ENCODE measurements at places on chromosomes 2 and 18.

DNA sequence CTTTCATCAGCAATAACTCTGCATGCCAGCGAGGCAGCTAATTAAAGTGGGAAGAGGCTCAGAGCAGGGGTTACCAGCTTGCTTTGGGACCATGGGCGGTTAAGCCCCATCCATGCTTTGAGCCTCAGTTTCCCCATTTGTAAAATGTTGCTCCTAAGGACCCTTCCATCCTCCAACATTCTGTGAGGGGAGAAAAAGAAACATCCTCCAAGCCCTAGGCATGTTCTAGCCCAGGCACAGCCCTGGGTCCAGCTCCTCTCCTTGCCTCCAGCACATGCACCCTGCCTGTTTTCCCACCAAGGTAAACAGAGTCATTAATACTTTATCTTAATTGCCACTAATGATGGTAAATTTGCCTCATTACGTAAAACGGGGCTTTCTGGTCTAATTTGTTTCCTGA is 113.3 kb upstream of the MYCN start:
- no peak for DNase-seq

GRCh38 chr2:1675633-1676032 is 68.7 kb downstream of the PXDN start:
- peak; percentile 97 for DNase-seq

GRCh38 chr2:172709566-172710291 is 25.9 kb upstream of the RAPGEF4 start:
- peak; percentile 26 for DNase-seq

DNA sequence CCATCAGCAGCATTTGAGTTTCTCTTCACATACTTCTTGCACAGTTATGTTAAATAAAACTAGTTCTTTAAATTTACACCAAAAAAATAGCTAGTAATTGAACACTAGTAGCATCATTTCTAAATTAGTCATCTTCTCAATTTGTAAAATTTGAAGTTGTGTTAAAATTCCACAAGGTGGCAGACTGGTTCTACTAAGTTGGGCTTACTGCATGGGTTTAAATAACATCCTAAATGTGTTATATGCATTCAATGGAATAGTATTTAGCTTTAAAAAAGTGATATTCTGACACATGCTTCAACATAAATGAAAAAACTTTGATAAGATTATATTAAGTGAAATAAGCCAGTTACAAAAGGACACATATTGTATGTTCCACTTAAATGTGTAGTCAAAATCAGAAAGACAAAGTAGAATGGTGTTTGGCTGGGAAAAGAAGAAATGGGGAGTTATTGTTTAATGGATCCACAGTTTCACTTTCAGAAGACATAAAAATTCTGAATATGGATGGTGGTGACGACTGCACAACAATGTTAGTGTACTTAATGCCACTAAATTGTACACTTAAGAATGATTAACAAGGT is 28.7 kb upstream of the RPRD1A start:
- DNase-seq: peak; percentile 69

DNA sequence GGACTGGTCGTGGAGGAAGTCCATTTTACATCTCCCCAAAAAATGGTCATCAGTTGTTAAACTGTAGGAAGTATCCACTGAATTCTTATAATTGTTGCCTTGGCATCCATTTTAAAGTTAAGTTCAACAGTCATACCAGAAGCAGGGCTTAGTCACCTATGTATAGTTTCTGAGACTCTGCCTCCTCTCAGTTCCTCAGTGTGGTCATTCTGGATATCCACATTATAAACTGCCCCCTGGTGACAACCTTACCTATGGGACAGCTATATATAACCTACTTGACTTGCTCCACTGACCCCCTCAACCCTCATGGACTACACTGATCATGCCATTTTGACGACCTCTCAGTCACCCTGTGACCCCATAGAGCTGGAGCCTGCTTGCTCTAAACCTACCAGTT is 617.0 kb downstream of the LRP1B start:
- DNase-seq: no peak

DNA sequence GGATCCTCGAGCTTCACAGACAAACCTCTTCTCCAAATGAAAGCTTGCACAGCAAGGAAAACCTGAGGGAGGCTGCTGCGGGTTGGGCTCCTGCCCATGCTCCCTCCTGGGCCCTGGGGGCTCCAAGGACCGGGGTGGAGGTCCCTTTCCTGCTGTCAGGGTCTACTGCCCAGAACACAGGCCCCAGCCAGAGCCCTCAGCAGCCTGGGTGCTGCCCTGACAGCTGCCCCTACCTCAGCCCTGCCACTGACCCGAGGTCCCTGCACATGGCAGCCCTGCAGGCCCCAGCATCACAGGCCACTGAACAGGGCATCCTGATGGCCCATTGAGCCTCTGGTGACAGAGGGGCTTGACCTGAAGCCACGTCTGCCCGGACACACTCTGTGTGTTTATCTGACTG is 41.0 kb downstream of the CROCC2 start:
- no peak for DNase-seq

GRCh38 chr2:227462972-227463931 is 8.7 kb upstream of the AGFG1 start:
- no peak for DNase-seq

GRCh38 chr2:192218970-192219369 is 24.2 kb upstream of the TMEFF2 start:
- DNase-seq: no peak

DNA sequence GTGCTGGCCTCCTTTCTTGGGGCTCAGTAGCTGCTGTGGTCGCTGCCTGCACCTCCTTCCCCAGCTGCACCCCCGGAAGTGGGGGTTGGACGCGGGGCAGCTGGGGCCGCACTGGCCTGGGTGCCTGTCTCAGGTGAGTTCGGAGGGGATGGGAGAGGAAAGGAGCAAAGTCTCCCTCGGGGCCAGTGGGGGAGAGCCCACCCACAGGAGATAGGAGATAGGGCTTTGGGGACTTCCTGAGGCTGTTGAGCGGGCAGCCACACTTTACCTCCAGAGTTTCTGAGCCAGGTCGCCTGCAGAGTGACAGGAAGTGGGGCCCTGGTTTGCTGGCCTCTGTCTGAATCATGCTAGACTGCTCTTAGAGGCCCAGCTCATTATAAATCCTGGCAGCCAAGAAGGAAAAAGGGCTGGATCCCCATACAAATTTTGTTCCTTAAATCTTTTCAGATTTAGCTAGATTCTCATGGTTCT is 8.1 kb downstream of the MBP start:
- no peak for DNase-seq

GRCh38 chr2:189285349-189285748 is 105.8 kb upstream of the COL5A2 start:
- no peak for DNase-seq

GRCh38 chr2:43842866-43843226 is 4.1 kb downstream of the ABCG8 start:
- no peak for DNase-seq

DNA sequence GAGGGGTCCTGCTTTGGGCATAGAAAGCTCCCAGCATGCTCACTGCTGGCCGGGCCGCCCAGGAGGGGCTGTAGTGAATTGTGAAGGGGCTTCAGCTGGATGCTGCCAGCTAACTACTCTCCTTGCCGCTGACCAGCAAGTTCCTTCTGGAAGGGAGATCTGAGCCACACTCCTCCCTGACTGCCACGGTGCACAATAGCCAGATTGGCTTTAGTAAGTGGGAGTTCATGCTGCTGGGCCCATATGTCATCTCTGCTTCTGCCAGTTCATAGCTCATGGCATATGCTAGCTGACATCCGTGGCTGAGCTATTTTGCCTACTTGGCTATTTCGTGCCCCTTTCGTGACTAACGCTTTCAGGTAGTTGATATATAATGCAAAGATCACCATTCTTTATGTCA is 51.6 kb upstream of the ROCK2 start:
- DNase-seq: no peak

GRCh38 chr2:218709908-218710307 is 727 bp upstream of the TTLL4 start:
- no peak for DNase-seq

DNA sequence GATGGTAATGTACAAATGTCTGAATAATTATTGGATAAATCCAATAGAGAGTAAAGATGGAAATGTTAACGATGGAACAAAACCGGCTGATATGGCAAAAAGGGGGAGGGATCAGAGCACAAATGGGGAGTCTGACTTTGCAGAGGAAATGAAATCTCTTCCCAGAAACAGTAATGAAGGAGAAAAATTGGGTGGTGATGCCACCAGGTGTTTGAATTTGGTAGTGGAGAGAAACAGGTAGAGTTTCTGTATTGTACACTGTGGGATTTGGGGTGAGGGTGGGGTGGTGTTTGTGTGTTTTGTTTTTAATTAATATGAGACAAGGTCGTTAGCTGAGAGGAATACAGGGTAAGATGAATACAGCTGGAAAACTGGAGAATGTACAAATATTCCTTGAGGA is 20.4 kb upstream of the XDH start:
- no peak for DNase-seq

DNA sequence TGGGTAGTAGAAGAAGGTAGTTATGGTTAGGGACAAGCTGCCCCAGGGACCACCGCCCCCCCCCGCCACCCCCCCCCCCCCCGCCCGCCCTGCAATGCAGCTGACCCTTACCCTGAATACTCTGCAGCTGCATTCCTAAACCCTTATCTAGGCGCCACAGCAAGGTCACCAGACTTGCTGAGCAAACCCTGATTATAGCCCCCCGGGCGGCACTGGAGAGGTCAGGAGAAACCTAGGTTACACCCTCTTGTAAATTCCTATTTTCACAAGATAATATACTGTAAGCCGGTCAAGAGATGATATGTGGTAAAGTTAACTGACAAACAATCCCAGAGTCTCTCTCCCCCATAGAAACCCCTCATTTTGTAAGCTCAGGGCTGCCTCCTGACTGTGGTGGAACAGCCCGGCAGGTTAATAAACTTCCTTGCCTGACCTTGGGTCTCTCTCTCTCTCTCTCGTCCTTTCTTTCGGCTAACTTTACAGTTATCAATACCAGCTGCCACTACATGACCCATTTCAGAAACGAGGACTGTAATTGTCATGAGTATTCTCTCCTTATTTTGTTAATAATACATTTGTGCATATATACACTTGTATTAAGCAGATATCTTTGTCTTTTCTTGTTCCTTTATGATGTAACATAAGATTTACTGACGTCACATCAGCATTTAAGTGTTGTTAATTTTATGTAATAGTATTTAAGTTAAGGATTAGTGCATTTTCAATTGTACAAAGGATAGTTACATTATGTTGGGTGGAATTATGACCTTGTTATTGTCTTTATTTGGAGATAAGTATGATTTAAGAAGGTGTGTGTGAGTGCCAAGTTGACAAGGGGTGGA is 22.8 kb upstream of the SMAD4 start:
- DNase-seq: no peak

DNA sequence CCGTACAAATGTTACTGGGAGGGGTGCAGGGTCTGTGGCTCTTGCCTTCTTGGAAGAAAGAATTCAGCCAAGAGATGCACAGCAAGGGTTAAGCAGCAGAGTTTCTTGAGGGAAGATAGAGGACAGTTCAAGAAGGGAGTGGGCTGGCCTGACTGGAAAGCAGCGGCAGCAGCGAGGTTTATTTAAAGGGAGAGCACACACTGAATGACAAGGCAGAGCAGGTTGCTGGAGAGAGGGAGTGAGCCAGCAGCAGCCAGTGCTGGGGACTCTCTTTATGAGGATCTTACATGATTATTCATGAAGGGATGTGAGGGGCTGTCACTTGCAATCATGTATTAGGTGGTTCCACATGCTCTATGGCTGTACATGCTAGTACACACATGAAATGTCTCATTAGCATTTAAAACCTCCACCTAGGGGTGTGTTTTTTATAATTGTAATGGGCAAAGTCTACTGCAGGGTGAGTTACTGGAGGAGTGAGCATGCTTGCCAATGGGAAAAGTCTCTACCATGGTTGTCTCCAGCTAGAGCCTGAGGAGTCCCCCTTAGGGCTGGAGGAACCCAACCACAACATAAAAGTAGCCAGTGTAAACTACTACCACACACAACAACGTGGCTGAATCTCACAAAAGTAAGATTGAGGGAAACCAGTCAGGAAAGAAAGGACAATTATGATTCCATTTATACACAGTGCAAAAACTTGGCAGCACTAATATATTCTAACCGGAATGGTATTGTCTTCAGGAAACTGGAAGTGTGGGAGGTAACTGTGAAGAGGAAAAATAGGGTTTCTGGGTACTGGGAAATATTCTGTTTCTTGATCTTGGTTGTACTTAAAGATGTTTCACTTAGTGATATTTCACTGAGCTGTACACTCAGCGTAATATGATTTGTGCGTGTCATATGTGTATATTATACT is 87.6 kb upstream of the FAM110C start:
- no peak for DNase-seq

GRCh38 chr2:200781616-200782015 is 30.1 kb upstream of the BZW1 start:
- DNase-seq: no peak

DNA sequence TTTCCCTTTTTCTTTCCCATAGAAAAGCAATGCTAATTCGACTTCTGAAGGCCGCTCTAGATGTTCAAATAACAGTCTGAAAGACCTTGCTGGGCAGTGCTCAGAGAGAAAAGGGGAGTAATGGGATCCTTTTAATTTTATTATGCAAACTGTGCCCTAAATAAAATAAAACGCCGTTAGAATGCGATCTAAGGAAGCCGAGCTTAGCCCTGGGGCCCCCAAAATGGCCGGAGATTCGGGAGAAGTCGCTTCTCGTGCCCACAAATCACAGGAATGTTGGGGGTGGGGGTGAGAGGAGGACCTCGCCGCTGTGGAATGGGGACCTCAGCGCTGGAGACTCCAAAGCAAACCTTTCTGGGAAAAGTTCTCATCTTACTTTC is 8.4 kb upstream of the POU3F3 start:
- DNase-seq: peak; percentile 75

GRCh38 chr2:117771969-117772630 is 42.4 kb upstream of the DDX18 start:
- peak; percentile 65 for DNase-seq

GRCh38 chr2:128637481-128638155 is 318.9 kb upstream of the HS6ST1 start:
- DNase-seq: no peak

GRCh38 chr2:101843471-101843870 is 146.0 kb downstream of the MAP4K4 start:
- DNase-seq: no peak

GRCh38 chr2:36408198-36408703 is 52.7 kb downstream of the CRIM1 start:
- peak; percentile 85 for DNase-seq

DNA sequence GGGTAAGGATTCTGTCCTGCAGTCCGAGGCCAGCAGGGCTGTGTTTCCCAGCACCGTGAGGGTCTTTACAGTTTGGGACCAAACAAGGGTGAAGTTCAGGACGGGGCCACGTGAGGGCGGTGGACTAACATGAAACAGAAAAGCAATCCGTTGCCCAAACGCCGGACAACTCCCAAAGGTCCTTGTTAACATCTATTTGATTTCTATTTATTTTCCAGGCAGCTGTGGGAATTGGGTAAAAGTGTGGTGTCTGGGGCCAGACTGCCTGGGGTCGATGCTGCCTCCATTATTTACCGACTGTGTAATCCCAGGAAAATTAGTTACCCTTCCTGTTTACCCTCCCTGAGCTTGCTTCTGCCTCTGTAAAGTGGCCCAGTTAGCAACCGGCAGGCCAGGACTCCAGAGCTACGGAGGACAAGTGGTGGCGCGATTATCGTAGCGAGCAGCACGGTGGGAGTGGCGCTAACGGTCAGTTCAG is 66.3 kb upstream of the TCF7L1 start:
- DNase-seq: peak; percentile 81

Data from ACHN (cell line).